ENCODE measurements at places on chromosomes 1 and 21.

DNA sequence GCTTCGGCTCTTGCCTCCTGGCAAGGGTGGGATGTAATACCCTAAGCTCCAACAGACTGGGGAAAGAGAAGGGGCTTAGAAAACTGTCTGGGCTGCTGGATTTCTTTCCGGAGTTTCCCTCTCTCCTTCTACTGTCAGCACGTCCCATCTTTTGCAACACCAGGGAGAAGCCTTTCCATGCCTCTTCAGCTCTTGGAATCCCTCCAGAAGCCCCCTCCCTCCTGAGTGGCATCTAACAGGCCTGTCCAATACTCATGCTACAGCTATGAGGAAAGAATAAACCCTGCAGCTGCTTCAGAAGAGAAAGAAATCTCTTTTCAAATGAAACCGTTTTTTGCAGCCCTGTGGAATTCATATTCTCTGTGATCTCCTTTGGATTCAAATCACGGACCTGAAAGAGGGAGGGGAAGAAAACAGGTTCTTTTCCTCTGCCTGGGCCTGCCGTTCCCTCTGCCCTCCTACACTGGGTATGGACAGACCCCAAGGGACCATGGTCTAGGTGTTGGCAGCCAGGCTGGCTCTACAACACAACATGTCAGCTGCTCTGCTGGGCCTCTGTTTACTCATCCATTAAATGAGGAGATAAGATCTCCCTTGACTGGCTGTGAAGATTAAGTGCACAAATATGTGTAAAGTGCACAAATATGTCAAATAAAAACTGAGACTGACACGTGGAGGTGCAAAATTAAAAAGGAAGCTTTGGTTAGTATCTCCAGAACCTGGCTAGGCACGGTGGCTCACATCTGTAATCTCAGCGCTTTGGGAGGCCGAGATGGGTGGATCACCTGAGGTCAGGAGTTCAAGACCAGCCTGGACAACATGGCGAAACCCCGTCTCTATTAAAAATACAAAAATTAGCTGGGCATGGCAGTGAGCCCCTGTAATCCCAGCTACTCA lies 6.0 kb upstream of the CAPN2 start:
- DNase-seq, result no peak

- peak; percentile 52 for DNase-seq
Measured at GRCh38 chr21:32726839-32727686, 750 bp downstream of the SYNJ1 start.

DNA sequence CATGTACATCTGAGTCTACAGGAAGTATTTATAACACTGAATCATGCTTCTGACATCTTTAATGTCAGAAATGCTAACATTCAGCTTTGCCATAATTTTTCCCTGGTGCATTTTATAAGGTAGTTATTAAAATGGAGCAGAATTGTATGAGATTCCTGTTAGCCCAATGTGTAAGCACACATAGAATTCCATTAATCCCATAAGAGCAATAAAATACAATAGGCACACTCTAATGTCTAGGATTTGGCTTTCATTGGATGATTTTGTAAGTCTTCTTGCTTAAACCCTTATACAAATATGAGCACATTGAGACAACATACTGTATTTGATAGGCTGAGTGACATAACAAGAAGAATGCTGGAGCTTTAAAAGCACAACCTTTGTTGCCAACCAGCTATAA lies 256.4 kb downstream of the HMCN1 start:
- DNase-seq, result no peak

DNA sequence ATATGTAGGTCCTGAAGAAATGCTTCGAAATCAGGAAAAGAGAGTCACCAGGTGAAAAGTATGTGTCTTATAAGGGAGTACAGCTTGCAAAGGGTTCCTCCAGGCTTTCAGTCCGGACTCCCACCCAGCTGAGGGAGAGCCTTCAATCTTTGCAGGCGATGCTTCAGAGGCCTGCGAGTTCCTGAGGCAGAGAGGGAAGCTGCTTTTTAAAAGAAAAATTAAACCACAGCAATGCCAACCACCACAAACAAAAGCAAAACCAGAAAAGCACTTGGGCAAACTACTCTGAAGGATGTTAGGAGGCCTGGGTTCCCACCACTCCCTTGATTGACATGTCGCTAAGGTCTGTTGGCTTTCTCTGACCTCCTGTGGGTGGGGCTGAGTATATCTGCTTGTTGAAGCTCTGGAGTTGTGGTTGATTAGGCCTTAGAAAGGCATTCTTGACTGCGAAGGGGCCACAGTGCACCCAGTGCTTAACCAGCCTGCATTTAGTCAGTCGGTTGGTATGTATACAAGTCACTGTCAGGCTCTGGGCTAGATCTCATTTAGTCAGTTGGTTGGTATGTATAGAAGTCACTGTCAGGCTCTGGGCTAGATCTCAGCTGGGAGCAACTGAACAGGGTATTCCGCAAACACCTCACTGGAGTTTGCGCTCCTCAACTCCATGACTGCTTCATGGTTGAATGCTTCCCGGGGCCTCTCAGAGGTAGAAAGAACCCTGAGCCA lies 1.2 kb downstream of the NIPAL3 start:
- peak; percentile 7 for DNase-seq

- no peak for DNase-seq
Measured at GRCh38 chr1:111696330-111696729, 42.9 kb downstream of the INKA2 start.

DNA sequence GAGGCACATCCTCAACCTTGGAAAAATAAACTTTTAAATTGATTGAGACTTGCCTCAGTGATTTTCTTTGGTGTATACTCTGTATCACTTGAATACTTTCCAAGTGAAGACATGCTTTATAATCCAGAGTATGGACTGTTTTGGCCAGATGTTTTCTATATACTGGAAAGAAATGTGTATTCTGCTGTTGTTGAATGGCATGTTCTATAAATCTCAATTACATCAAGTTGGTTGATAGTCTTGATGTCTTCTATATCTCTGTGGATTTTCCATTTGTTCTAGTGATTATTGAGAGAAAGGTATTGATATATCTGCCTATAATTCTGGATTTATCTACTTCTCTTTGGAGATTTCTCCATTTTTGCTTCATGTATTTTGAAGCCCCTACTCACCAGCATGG lies 37.5 kb downstream of the EBNA1BP2 start:
- no peak for DNase-seq

DNA sequence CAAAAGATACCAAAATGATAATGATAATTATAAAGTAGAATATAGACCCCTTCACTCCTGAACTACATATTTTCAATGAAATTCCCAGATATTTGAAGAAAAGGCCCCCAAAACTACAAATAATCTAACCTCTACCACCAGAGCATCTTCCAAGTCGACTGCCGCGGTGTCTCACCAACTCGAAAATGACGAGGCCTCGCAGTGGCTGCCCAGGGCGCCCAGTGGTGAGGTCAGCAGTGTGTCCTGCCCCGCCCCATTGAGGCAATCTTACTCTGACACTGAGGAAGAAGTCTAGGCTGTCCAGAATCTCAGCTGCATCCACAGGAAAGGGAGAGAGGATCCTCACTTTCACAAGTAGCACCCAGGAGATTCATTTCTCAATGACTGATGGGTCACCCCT lies 5.2 kb downstream of the DUSP10 start:
- DNase-seq, result no peak

GRCh38 chr1:3222042-3222692 lies 153.2 kb downstream of the PRDM16 start:
- DNase-seq, result peak; percentile 8

DNA sequence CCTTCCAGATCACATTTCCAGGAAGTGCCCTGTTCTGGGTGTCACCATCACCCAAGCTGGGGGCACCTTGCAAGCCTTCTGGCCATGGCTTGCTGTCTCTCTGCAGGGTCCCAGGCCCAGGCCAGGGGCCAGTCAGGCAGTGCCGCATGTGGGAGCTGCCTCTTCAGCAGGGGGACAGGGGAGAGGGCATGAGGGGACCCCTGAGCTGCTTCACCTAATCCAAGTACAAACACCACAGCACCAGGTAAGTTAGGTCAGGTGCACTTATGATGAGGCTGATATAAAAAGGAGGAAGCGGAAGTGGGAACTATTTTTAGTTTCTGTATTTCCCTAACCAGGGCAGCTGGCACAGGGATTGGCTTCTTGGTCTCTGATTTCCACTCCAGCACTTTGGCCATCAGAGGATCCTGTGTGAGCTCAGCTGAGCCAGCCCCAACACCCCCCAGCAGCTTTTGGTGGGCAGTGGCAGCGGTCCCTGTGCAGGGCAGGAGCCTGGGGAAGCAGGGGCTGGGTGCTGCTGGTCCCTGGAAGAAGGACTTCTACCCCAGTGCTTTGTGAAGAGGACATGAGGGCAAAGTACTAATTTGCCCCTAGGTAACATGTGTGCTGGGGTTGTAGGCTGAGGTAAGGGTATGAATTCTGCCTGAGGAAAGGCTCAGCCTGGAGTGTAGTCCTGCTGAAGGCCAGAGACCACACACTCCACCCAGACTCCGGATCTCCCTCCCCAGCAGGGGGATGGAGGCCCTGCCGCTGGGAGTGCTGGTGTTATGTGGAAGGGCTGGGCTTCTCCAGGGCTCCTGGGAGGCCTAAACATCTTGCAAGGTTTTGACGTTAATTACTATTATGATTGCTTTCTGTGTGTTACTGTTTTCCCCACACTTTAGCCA lies 3.3 kb upstream of the PCBP3 start:
- no peak for DNase-seq

DNA sequence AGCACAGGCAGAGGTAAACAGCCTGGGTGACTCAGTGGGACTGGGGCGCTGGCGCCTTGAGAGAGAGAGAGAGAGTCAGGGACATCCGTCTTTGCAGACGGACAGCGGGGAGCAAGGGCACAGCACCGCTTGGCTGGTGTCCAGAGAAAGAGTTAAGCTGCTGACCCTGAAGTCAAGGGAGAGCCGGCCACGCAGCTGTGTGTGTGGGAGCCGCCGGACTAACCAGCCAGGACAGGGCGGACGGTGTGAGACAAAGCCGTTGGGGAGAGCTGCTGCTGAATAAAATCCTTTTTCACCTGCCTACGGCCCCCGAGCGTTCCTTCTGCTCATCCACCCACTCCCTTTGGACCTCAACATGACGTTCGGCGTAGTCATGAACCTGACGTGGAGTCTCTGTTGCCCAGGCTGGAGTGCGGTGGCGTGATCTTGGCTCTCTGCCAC lies 14.5 kb downstream of the CFAP74 start:
- DNase-seq, result no peak

- no peak for DNase-seq
Measured at GRCh38 chr1:37038227-37039093, 4.1 kb upstream of the GRIK3 start.

- DNase-seq, result no peak
Measured at GRCh38 chr1:107095647-107096046, 39.2 kb downstream of the PRMT6 start.

GRCh38 chr1:208778417-208778816 lies 534.2 kb upstream of the PLXNA2 start:
- no peak for DNase-seq

DNA sequence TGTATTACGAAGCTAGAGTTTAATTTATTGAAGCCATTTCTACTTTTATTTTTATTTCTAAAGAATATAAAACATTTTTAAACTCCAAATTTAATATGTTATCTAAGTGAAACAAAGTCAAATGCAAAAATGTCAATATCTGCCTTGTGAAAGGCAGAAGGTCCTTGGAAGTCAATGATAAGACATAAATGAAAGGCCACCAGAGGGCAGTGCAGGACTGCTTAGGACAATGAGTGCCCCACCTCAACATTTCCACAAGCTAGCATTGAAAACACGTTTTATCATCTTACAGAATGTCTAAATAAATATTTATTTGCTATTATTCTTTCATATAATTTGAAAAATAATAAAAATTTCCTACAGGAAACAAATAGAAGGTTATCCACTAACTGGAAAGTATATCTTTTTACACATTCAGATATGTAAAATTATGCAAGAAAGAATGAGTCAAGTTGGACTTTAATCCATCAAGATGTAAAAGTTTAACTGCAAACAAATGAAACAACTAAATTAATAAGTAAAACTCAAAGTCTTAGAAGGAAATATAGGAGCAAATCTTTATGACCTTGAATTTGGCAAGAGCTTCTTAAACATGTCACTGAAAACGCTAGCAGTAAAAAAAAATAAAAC lies 140.1 kb upstream of the FMN2 start:
- peak; percentile 79 for DNase-seq

- peak; percentile 80 for DNase-seq
Measured at GRCh38 chr1:171245458-171246064, 2.7 kb upstream of the FMO1 start.

DNA sequence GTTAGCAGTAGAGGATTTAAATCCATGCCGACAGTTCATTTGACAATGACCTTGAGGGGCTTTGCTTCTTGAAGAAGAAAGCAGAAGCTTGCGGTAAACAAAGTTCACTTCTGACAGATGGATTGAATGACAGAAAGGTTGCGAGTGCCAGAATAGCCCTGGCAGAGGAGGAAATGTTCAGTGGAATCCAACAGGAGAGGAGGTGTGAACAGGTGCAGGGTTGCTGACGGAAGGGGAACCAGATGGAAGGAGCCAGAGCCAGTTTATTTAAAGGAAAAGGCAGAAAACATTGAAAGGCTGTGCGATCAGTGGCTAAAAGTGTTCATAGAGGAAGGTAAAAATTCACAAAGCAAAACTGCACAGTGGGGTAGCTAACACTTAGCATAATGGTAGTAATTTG lies 141.0 kb downstream of the SDCCAG8 start:
- no peak for DNase-seq

DNA sequence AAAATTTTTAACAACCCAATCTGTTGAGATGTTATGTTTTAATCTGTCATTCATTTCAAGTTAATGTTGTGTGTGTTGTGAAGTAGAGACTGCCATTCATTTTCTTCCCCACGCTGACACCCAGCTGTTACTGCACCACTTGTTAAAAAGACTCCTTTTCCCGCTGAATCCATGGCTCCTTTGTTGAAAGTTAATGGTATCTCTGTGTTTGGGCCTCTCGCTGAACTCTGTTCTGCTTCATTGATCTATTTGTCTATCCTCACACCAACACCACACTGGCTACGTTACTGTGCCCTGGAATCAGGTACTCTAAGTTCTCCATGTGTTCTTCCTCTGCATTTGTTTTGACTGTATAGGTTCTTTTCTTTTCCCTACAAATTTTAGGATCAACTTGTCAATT lies 58.2 kb downstream of the PDE9A start:
- DNase-seq, result no peak

DNA sequence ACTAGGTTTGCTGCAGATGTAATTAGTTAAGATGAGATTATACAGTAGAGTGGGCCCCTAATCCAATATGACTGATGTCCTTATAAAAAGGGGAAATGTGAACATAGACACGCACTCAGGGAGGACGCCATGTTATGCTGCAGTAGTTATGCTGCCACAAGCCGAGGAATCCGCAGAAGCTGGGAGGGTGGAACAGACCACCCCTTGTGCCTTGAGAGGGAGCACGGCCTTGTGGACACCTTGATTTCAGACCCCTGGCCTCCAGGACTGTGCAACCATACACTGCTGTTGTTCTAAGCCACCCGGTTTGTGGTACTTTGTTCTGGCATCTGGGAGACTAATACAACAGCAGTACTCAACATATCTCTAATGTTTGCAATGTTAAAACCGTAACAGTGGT lies 57.9 kb upstream of the HIVEP3 start:
- DNase-seq, result no peak
